ENCODE measurements at places on chromosomes 11 and 22.

GRCh38 chr11:109791337-109791736 lies 301.9 kb upstream of the ZC3H12C start:
- DNase-seq = no peak

GRCh38 chr22:46075764-46076531 lies 74.4 kb upstream of the PPARA start:
- DNase-seq = no peak

GRCh38 chr11:85945788-85946187 lies 90.6 kb downstream of the CCDC83 start:
- DNase-seq = no peak

DNA sequence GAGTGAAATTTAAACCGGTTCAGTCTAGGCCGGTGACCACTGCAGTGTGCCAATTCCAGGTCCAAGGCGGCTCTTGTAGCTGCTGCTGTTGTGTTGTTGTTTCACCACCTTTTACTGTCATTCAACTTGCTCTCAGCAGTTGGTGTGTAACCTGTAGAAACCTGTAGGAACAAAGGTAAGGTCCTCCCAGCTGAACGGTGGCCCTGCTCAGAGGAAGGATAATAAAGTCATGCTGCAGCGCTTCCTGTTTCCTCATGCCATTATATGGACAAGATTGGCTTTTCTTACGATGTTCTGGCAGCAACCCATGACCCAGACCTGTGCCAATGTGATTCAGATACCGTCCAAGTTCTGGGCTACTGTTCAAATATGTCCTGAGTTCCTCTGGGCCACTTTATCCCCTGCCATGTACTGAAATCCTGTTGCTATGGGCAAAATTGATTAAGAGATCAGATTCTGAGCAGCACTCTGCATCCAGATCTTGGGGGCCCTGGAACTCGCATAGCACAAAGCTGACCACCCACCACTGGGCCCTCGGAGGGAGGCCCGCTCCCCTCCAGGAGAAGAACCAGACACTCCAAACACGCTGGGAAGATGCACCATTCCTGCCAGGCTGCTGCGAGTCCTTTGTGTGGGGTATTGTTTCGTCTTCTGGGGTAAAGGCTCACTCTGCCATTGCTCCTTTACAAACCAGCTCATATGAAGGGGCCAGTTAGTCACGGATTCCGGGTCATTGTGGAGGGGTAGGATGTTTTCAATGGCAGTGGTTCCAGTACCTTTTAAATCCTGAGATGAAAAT lies 13.2 kb downstream of the FAM181B start:
- no peak for DNase-seq

DNA sequence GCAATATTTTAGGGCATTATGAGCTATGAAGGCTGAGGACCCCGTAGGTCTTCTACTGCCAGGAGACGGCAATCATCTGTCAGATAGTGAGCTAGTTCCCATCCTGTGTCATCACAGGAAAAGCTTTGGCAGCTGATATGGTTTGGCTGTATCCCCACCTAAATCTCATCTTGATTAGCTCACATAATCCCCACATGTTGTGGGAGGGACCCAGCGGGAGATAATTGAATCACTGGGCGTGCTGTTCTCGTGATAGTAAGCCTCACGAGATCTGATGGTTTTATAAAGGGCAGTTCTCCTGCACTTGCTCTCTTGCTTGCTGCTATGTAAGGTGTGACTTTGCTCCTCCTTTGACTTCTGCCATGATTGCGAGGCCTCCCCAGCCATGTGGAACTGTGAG lies 18.1 kb downstream of the CSRP3 start:
- DNase-seq = no peak

GRCh38 chr11:390175-390574 lies 3.8 kb upstream of the PKP3 start:
- DNase-seq = no peak

- no peak for DNase-seq
Observed at GRCh38 chr22:47435204-47435487, 672.7 kb downstream of the TBC1D22A start.

- no peak for DNase-seq
Observed at GRCh38 chr11:44199816-44200215, 104.3 kb downstream of the EXT2 start.

GRCh38 chr11:129825380-129825779 lies 9.7 kb downstream of the TMEM45B start:
- DNase-seq = no peak

DNA sequence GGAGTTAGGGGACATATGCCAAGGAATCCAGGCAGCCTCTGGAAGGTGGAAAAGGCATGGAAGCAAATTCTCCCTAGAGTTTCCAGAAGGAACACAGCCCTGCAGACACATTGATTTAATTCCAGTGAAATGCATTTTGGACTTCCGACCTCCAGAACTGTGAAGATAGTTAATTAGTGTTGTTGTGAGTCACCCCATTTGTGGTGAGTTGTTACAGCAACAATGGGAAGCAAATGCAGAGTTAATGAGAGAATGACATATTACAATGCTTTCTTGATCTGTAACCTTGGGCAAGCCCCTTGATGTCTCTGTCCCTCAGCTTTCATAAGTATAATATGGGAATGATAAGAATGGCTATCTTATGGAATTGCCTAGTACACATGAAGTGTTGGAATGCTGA lies 178.7 kb downstream of the KIRREL3 start:
- no peak for DNase-seq

Data from NCI-H1694 (cell line).